ENCODE measurements at places on chromosomes 1 and 21. TPM values are rescaled to one million over a fixed set of nuclear protein-coding genes. Genes with fewer than 3 reads are reported as not detected.
A peak's percentile ranks its signal among the peaks of the same experiment; 100 is the strongest.

CIART gene
- 4.2 TPM for total RNA-seq

TEX38 gene
- not detected for total RNA-seq

C4BPA gene
- total RNA-seq = not detected

UBXN10 gene
- total RNA-seq = 0.39 TPM

CORT gene
- 0.34 TPM for total RNA-seq

- DNase-seq = no peak
These were observed 28.1 kb downstream of the SLC5A9 start for GRCh38 chr1:48250572-48250971.

GRCh38 chr1:40451238-40451585 is 936 bp downstream of the ZFP69B start:
- DNase-seq = no peak

- no peak for DNase-seq
These were observed 65.4 kb upstream of the TLR5 start for GRCh38 chr1:223208164-223209076.

DNA sequence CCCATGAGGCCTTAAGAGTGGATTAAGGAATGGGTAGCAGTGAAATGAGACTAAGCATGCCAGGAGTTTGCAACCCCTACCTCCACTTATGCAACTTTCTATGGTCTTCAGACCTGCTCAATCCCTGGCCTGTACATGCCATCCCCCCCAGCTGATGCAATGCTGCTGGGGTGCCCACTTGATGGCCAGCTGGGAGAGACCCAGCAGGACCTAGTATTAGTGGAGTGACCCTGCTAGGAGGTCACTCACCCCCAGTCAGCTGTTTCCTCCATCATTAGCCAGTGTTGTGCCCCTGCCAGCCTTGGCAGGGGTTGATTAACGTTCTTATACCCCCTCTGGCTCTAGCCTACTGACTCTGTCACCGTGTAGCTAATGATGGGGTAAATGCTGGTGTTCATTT is 236.6 kb downstream of the DYRK1A start:
- DNase-seq = no peak

DNA sequence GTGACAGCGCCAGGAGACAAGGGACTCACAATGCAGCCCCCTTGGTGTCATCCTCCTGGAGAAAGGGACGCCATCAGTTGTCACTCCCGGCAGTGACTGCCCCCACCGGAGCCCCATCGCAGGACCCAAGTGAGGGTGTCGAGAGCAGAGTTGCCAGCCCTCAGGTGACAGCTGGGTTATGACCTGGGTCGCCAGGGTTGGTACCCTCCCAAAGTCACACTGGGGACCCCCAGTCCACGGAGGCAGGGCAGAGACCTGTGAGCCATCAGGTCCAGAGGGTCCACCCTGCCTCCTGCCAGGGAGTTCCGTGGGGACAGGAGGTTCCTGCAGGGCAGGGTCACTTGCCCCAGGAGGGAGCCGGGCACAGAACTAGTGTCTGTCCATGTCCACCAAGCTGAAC is 78.2 kb upstream of the IFFO2 start:
- DNase-seq = no peak

DNA sequence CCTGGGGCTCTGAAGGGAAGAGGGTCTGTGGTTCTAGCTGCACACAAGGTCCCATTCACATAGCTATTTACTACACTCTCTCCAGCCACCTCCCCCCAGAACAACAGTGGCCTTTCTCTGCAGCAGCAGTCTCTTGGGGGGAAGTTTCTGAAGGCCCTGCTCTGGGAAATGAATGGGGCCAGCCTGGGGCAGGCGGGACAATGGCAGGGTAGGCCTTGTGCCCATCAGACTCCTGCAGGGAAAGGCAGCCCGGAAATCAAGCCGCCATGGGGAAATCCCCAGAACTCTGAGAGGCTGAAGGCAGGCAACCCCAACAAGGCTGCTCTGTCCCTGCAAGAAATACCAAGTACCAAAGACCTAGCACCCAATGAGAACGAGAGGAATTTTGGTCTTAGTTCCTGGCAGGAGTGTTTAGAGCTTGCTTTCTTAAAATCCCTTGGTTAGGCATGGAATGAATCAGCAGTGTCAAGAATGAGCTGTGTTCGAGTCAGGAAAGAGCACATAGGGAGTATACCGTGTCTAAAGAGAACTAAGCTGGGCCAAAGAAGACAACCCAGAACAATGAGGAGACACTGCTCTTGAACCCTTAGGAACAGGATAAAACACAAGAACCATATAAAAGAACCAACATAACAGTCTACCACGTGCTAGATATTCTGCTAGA is 11.3 kb downstream of the ARHGEF11 start:
- DNase-seq = no peak

GRCh38 chr1:41469706-41470105 is 14.8 kb downstream of the EDN2 start:
- no peak for DNase-seq

- peak; percentile 62 for DNase-seq
These were observed 725 bp downstream of the SLC25A33 start for GRCh38 chr1:9539829-9540550.

GRCh38 chr21:41361786-41362604 is at the start of gene MX2:
MX2 (plus strand) TSS chr21:41362027; CDS start chr21:41376907, 14,880 bp downstream.
- DNase-seq = peak; percentile 81

- no peak for DNase-seq
These were observed 32.5 kb downstream of the RHOU start for GRCh38 chr1:228767636-228768354.

Data from activated T-helper 2 cell treated with anti-CD3 and anti-CD28 coated beads, Interferon-gamma antibody, Interleukin-2, Interleukin-4, amounts not matched to agents 10 μg/mL and 5 μg/mL and 100 μg/mL, durations not matched to agents 14 hours and 24 hours and 36 hours (primary cell).